ENCODE measurements at places on chromosomes 5 and 9. TPM values are rescaled to one million over a fixed set of nuclear protein-coding genes. Genes with fewer than 3 reads are reported as not detected.

PROP1 gene
- not detected for total RNA-seq

SKP2 gene
- total RNA-seq = 22.4 TPM

TERT gene
- total RNA-seq = not detected

SPATA31C1 gene
- not detected for total RNA-seq

STKLD1 gene
- under 0.01 TPM for total RNA-seq

GFI1B gene
- not detected for total RNA-seq
